NCI-H2081 treated with DMSO at 0.1 percent for 48 hours (cell line): ENCODE measurements at places on chromosomes 5 and 9.

DNA sequence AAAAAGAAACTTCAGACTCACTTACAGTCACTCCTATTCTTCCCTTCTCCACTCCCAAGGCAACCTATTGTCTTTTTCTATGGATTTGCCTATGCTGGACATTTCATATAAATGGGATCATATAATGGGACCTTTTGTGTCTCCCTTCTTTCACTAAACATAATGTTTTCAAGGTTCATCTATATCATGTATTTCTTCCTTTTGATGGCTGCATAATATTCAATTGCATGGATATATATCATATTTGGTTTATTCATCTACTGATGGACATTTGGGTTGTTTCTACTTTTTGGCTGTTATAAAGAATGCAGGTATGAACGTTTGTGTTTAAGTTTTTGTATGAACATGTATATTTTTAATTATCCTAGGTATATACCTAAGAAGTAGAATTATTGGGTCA, 30.6 kb downstream of the ANKHD1 start:
- DNase-seq: no peak

- DNase-seq: no peak
Measured at GRCh38 chr5:180684623-180685161, 35.3 kb upstream of the FLT4 start.

GRCh38 chr5:135232958-135233357, 166.1 kb downstream of the MACROH2A1 start:
- no peak for DNase-seq

DNA sequence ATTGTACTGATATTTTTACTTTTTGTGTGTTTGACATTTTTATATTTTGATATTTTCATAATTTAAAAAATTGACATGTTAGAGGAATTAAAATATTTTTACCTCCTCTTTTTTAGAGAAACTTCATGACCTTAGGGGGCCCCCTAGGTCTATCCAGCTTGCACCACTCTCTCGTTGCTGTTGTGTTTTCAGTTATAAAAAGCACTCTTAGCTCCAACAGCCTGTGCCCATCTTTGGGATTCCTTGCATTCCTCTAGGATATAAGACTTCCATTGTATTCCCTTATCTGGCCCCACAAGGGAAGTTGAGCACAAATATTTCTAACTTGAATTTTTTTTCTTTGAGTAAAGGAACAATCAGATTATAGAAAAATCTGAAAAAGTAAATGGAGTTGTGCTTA, 245.3 kb downstream of the SH3GL2 start:
- no peak for DNase-seq

DNA sequence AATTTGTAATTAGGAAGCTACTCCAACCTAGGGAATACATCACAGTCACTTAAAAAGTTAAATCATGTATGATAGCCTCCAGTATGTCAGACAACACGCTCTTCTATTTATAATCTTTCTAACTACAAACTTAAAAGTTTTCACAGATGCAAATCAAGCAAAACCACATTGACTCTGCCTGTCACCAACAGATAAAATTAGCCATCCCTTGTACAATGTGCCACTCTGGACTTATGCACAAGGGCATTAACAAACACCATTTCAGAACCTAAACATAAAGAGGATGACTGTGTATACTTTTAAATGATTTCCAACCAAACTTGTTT, 14.7 kb downstream of the ERP44 start:
- DNase-seq: no peak

DNA sequence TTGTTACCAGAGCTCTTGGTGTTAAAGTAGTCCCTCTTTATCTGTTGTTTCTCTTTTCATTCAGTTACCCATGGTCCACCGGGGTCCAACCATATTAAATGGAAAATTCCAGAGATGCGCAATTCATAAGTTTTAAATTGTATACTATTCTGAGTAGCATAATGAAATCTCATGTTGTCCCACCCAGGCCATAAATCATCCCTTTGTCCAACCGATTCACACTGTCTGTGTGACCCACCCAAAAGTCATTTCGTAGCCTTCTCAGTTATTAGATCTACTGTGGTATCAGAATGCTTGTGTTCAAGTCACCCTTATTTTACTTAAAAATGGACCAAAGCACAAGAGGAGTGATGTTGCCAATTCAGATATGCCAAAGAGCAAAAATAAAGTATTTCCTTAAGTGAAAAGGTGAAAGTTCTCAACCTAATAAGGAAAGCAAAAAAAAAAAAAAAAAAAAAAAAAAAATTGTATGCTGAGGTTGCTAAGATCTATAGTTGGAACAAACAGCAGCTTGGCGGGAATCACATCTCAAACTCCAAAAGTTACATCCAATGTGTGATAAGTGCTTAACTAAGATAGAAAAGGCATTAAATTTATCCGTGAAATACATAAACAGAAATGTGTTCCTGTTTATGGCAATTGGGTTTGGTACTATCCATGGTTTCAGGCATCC, 106.8 kb upstream of the GPBP1 start:
- no peak for DNase-seq

DNA sequence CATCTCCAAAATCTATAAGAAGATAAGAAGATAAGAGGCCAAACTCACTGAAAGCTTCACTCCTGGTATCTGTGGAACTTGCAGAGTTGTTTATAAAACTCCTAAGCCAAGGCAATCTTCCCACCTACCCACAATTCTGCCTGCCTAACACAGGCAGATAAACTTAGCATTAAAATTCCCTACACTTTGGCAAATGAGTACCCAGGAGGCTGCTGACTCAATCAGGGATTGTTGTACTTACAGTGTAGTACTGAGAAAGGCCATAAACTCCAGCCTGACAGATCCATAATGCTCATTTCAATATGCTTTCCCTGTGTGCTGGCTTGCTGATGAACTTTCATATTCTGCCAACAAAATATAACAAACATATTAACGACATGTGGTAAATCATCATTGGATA, 725.2 kb downstream of the BRINP1 start:
- no peak for DNase-seq

- no peak for DNase-seq
Measured at GRCh38 chr9:32412440-32412839, 28.0 kb downstream of the ACO1 start.

DNA sequence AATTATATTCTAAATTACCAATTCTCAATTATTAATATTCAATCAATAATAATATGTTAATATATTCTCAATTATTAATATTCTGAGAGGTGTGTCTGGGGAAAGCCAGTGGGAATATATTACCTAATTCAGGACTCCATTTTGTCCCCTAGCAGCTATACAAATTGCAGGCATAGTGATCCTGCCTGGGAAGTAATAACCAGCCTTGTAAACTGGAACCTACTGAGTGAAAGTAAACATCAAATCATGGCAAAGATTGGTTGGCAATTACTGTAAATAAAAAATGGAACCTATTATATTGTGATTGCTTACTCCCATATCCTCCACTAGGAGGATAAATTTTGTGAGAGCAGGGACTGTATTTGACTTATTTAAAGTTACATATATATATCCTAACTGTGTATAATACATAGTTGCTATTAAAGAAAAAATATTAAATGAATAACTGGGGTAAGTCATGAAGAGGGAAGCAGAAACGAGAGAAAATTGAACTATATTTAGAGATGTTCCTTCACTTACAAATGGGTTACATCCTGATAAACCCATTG, 150.5 kb upstream of the ELL2 start:
- no peak for DNase-seq

- no peak for DNase-seq
Measured at GRCh38 chr9:85055506-85056202, 386.1 kb downstream of the NTRK2 start.

DNA sequence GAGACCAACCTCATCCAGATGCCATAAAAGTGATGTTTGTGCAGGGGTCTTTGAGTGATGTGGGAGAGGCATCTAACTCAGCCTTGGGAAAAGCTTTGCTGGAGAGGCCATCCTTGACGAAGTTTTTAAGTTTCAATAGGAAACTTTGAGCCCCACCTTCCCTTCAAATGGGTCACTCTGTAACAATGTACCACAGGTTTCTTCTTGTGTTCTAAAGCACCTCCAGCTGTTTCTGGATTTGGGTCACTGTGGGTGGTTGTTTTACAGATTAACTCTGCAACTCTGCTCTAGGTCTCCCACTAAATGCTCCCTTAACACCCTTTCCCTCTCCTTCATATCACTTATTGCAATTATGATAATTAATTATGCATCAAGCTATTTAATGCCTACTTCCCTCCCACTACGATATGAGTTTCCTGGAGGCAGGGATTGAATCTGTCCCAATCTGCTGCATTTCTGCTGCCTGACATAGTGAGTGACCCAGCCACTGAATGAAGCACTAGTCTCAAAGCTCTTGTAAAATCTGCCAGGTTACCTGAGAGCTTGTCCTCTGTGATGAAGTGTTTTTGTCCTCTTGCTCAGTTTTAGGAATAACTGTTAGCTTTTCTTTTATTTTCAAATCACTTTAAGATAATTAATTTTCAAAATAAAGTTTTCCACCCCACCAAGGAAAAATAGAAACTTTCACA, 60.5 kb upstream of the PUM3 start:
- DNase-seq: no peak

GRCh38 chr5:10229306-10230048, 20.2 kb downstream of the ATPSCKMT start:
- DNase-seq: no peak

GRCh38 chr5:143066556-143067281, 296.5 kb downstream of the ARHGAP26 start:
- DNase-seq: no peak

DNA sequence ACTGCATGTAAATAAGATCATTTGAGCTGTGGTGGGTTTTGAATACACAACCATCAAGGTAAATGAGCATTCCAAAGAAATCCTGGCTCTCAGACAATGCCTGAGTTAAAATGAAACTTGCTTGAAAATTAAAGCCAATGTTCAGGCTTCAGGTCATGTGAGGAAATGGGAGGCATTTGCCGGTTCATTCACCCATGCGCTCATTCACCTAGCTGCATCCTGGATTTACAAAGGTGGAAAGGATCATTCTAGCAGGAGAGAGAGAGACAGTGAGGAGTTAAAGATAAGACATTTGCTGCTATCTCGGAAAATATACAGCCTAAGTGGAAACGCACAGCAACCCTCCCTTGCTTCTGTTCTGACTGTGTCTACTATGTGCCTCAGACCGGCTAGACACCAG, 143.8 kb upstream of the KLF4 start:
- no peak for DNase-seq

- DNase-seq: no peak
Measured at GRCh38 chr9:136536721-136537241, 9.1 kb downstream of the NOTCH1 start.

GRCh38 chr9:137441289-137441934, at the start of gene ENTPD8:
ENTPD8 (minus strand) TSS chr9:137441357; CDS start chr9:137438285, 3,072 bp downstream.
- DNase-seq: no peak

DNA sequence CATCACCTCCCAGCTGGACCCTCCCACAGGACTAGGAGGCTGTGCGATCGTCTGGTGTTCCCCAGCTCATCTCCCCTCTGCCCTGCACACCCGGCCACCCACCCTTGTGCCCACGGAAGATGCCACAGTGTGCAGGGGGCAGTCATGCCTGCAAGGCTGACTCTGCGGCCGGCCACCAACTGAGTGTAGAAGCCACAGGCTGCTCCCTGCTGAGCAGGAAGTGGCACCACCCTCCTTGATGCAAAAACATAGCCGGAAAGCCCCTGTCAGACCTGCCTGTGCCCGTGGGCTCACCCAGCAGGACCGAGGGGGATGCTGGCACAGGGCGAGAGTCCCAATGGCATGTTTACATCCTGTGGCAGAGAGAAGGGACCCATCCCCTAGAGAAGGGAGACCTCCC, 40.3 kb upstream of the SLC12A7 start:
- DNase-seq: peak; percentile 24

- peak; percentile 34 for DNase-seq
Measured at GRCh38 chr5:122434205-122434970, 122.4 kb downstream of the SNCAIP start.

DNA sequence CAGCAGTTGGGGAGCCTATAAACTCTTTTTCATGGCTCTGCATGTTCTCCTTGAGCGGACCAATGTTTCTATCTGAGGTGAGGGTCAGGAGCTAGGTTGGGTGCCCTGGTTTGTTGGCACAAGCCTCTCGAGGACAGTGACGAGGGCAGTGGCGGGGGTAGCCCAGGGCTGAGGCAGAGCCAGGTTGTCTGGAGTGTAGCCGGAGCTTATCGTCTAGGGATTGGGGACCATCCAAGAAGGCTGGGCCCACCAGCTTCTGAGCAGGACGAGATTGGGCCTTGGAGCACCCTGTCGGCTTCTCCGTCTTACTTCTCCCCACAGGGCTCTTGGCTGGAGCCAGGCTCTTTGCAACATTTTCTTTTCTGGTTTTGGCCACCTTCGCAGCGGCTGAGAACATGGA, 13.2 kb upstream of the CCL21 start:
- no peak for DNase-seq

DNA sequence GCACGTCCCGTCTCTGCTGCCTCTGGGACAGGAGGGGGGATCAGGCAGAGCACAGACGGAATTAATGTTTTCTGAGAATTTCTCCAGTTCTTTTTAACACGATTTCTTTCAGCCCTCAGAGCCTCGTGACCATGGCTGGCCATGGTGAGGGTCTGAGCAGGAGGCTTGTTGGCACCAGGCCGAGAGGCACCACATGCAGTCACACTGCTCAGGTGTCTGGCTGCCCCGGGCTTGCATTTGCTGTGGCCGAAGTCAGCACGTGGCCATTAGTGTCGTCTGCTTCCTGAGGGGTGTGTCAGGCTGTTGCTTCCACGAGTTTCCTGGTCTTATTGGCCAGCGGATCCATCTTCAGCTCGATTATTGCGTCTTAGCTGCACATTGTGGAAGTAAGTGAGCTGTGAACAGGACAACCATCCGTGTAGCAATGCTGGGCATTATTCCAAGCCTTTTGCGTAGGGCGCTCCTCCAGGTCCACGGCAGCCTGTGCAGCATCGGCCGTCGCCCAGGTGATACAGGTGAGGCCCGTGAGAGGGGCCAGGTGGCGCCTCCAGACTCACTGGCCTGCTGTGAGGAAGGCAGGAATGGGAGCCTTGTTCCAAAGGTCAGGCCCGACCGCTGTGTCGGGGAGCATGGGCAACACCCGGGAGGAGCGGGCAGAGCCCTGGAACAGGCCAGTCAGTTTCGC, 114.2 kb upstream of the CACNA1B start:
- no peak for DNase-seq

DNA sequence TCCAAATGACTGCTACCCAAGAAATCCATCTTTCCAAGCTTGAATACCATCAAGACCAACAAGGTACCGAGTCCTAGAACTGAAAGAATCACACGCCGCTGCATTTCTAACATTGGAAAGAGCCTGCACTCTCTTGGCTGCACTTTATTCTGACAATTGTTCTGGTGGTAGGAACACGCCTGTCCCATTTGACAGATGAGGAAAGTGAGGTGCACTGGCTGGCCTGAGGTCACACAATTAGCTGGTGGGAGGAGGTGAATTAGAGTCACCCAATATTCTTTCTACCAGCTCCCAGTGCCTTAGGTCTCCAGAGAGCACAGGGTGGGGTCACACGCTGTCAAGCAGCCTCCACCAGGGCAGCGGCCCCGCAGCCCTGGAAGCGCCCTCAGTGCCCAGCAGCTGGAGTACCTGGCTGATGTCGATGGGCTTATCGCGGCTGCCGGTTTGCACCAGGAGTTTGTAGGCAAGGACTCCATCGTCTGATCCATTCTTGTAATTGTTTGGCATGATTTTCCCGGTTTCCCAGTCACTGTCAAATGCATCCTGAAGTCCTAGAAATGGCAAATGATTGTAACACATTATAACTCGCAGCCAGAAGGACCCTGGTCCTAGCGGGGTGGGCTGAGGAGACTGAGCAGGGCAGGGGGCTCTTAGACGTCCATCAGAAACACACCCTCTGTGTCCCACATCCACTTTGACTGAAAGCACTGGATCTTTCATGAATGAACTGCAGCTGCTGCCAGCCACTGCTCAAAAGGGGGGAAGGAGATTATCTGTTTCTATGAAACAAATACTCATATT, 55.1 kb downstream of the PTCH1 start:
- no peak for DNase-seq
